ENCODE measurements at places on chromosomes 3 and 15.

DNA sequence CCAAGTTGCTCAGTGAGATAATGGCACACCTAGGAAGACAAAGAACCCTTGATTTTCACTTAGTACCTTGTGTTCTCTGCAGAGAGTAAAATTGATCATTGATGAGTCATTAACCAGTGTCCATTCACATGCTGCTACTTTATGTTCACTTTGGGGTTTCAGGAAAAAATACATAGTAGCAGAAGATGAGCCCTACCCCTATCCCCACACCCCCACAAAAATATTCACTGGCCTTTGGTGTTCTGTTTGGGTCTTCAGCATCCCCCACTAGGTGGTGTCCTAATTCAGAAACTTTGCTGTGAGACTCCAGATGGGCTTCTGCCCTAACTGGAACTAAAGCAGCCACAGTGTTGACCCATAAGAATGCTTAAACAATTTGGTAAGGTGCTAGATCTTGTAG is 178.8 kb downstream of the KLHL25 start:
- peak; percentile 62 for DNase-seq

- no peak for DNase-seq
Observed at GRCh38 chr3:171240504-171240835, 213.9 kb upstream of the SLC2A2 start.

- no peak for DNase-seq
Observed at GRCh38 chr3:138458774-138459499, 24.5 kb downstream of the ESYT3 start.

DNA sequence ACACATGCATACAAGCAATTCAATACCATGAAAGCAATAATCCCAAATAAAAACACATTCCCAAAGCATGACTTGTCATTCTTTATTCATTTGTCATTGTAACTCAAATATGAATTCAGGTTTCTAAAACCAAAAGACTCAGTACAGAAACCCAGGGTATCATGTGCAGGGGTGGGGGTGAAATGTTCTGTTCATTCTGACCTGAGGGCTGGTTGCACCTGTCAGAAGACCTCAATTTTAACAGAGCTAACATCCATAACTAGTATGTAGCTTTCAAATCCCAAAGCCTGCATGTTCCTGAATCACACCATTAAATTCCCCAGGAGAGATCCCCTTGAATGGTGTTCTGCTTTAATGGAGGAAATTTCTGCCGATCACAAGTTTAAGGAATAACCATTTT is 738.7 kb downstream of the MCTP2 start:
- no peak for DNase-seq

DNA sequence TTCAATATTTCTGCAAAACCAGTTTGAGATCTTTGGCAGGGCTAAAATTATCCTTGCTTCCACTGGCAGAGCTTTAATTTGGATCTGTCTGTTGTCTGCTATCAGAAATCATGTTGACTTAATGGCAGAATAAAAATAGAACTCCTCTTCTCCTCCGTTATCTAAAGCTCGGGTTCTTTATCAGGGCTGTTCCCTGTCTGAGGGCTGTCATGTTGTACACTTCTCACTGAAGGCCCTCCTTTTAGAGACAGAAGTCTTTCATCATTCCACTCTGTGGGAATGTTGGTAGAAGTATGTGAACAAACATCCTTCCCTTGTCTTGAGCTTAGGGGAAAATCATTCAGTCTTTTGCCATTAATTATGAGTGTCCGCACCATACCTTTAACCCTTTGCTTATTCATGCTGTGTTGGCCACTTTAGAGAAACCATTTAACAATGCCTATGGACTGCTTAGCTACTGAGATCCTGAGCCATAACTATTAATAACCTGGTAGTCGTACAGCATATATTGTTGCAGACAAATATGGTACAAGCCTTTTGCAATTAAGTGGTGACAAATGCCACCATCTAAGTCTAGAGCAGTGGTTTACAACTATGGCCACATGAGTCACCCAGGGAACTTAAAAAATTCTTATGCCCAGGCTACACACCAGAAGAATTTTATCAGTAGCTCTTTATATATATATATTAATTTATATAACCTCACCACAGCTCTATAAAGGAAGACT is 226.0 kb upstream of the TPM1 start:
- no peak for DNase-seq

GRCh38 chr3:12585970-12586369 is 29.1 kb downstream of the MKRN2 start:
- DNase-seq = no peak

GRCh38 chr15:59924096-59924495 is 80.0 kb upstream of the FOXB1 start:
- no peak for DNase-seq

- DNase-seq = peak; percentile 69
Observed at GRCh38 chr15:88890495-88890894, 4.8 kb downstream of the HAPLN3 start.

DNA sequence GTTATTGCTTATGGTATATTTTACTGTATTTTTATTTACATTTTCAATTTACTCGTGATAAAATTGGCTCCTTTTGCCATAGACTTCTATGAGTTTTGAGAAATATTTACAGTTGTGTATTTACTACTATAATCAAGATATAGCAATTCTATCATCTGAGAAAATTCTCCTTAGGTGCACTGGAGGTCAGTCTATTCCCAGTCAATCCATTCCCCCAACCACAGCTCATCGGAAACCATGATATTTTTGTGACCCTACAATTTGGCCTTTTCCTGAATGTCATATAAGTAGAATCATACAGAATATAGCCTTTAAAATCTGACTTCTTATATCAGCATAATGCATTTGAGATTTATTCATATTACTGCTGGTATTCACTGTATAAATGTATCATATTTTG is 114.7 kb upstream of the LRTM1 start:
- DNase-seq = peak; percentile 33

GRCh38 chr3:186044427-186044826 is 64.5 kb downstream of the ETV5 start:
- no peak for DNase-seq

GRCh38 chr3:36993326-36994283 is at the start of gene MLH1:
Gene MLH1 (plus strand): TSS chr3:36993518. CDS start chr3:36993548, 30 bp downstream.
- DNase-seq = peak; percentile 100

DNA sequence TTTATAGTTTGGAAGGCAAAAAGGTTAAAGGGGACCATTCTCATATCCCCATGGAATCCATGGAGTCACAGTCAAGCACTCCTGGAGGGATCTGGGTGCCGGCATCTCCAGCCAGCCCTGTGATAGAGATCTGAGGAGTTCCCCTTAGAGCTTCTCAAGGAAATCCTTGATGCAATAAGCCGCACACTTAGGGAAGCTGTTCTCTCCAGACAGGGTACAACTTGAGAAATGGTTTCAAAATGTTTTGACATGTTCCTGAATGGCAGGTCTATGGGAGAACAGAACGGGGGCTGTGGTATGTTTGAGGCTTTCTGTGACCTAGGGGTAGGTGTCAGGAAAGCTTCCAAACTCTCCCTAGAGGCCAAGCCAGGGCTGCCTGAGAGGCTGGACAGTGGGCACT is 292.9 kb downstream of the TLE3 start:
- DNase-seq = no peak

GRCh38 chr3:98800401-98800800 is 37.3 kb downstream of the ST3GAL6 start:
- no peak for DNase-seq

GRCh38 chr3:46853441-46854415 is 9.5 kb downstream of the MYL3 start:
- no peak for DNase-seq

GRCh38 chr3:192299921-192300320 is 427.4 kb downstream of the FGF12 start:
- DNase-seq = no peak

DNA sequence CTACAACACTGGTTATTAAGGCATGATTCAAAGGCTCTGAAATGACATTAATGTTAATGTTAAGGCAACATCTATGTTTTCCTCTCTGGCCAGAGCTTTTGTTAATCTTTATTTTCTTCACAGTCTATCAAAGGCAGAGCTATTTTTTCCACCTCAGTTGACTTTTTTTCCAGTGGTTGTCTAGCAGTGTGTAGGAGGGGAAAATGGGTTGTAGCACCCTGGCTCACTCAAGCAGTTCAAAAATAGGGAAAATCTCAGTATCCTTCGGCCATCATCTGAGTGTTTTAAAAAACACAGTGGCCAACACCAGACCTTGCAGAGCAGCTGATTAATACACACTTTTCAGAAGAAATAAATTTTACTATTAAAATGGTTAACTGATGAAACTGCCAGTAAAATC is 21.4 kb downstream of the CBLB start:
- no peak for DNase-seq

GRCh38 chr3:36876181-36876936 is 68.5 kb downstream of the TRANK1 start:
- DNase-seq = no peak
